ENCODE measurements at places on chromosomes 1 and 21.
A peak's percentile ranks its signal among the peaks of the same experiment; 100 is the strongest.

DNA sequence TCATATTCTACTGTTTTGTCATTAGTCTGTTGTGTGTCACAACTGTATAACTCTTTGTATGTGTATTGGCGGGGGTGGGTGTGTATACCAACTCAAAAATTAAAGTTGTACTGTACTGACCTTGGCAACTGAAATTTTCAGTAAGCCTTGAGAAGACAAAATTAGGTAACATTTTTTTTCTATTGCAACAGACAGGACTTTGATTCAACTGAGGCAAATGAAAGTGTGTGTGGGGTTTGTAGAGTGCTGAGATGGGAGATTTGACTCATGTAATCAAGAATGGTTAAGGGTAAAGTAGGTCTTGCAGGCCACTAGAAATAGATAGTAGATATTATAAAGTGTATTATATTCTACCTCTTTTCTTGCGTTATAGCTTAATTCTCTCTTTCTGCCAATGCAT, 14.6 kb upstream of the B3GALT2 start:
- DNase-seq = no peak

DNA sequence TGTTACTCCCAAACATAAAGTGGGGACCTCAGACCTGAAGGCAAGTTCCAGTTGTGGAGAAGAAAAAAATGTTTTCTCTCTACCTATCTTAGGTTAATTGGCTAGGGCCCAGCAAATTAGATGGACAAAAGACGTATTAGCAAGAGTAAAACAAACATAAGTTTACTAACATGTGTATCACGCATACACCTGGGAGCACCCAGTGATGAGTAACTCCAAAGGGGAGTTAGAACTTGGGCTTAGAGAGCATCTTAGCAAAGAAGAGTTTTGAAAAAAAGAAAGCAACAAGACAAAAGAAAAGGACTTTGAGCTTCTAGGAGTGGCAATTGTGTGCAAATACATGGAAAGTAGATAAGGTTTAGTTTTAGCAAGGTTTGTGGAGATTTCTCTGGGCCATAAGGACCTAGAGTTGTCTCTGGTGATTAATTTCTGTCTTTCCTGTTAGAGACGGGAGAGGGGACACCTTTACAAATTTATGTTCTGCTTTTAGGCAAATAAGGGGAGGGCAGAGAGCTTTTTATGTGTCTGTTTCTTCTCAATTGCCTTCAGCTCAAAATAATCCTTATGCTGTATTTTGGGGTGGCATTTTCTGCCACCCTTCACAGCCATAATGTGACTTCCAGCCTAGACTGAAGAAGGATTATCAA, 76.7 kb upstream of the PTGFRN start:
- no peak for DNase-seq

DNA sequence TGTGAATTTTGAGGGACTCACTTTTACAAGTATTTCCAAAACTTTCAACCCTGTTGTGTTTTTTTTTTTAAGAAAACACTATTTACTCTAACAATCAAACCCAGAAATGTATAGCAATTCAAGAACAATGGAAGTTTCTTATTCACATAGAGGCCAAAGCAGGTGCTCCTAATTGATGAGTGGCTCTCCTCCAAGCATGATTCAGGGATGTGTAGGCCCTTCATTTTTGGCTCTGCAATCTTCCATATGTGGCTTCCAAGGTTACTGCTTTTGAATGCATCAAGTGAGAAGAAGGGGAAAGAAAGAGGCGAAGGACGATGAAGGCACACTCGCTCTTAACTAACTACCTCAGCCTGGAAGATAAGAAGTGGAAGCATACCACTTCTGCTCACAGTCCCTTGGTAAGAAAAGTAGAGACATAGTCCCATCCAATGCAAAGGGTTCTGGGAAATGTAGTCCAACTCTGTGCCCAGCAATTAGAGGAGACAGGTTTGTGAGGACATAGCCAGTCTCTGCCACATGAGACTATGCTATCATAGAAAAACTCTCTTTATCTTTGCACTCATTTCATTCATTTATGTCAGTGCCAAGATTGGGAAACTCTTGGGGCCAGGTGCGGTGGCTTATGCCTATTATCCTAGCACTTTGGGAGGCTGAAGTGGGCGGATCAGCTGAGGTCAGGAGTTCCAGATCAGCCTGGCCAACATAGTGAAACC, 46.0 kb downstream of the OPTC start:
- DNase-seq = no peak

DNA sequence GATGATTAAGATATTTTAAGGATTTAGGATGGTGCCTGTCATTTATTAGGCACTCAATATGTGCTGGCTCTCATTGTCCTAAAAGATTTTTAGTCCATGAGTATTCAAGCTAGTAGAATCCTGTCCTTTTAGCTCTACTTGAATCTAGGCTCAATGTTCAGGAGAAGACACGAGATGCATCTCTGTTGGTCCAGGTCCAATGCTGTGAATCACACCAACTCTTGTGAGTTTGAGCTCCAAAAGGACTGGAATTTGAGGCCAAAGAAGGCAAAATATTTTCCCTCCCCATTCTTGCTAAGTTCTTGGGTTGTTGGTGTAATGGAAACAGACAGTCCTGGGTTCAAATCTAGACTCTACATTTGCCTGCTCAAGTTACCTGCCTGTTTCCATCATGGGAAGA, 1.4 kb upstream of the PODN start:
- no peak for DNase-seq

DNA sequence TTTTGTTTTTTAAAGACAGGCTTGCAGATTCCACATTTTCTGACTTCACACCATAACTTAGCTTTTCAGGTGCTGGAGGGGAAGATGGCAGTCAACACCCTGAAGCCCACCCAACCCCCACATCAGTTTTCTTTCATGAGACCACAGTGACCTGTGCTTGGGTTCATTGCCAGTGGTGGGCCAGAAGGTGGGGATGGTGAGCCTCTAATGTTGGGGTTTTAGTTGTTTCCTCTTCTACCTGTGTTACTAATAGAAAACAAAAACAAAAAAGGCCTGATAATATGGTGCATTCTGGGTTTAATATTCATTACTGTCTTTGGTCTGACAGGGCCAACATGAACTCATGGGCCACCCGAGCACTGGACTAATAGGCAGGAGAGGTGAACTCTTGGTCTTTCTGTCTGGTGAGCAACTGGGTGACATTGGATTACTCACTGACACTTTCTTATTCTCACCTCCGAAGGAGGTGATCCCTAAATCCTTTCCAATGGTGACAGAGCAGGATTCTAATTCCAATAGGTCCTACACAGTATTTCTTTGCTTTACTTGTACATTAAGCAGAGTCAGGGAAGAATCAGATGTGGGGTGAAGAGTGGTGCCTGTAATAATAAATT, 132.8 kb downstream of the CLIC6 start:
- no peak for DNase-seq

DNA sequence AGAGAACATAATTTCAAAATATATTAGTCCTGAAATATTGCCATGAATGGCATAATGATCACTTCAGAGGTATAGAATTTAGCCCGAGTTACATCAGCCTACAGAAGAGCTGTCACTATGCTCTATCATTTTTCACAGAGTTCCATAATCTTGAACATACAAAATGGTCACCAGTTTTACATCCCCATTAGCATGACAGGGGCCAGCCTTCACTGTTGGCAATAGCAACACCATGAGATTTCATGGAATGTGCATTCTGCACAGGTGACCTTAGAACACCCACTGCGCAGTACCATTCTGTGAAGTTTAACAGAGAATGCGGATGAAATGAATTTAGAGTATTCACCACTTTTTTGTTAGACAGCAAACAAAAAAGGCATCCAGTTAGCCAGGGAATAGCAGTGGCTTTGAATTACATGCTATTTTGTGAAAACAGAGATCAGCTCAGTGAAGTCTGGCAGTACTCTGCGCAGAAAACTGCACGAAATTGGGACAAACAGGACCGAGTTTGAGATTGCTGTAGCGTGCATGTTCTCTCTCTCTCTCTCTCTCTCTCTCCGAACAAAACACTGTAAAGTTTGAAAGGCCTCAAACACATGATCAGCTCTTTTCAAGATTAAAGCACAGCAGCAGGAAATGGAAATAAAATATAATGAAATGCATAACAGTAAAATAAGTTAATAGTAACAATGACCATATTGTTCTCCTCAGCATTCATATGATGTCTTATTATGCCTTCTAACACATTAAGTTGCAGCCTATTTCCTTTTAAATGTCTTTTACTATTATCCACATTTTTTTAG, 349.3 kb downstream of the USH2A start:
- DNase-seq = no peak

DNA sequence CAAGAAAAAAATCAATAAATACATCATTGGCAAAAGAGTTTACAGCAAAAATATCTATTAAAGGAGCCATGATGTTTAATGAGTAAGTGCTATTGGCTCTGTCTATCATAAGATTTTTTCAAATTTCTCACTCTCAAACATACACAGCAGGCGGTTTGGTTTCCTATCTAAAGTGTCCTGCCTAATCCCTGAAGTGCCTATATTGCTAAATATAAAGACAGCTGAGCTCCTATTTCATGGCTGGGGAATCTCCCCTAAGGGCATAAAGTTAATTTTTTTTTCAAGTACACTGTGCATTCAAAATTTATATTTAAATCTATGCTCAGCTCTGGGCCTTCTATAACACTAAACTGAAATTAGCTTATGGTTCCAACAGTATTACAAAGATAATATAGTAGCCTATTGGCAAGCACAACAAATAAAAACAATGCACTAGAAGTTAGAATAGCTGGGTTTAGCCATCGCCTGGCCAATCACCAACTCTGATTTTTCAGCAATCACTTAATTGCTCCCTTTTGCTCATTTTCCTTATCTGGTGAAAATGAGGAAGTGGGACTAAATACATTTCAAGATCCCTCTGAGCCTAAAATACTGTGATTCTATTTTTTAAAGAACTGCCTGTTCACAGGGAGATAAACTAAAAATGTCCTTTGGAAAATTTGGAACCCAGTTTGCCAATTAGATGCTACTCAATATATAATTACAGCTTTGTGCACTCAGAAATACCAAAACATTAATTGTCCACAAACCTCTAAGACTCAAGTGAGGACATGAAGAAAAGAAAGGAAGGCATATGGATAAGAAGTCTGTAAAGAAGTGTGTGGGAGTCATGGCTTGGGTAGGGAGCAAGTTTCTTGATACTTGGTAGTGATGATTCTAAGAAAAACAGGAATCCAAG, 62.5 kb downstream of the WDR64 start:
- no peak for DNase-seq

GRCh38 chr1:28773105-28773504, 36.4 kb downstream of the YTHDF2 start:
- DNase-seq = no peak

- DNase-seq = no peak
Observed at GRCh38 chr1:103477101-103477500, 48.4 kb upstream of the RNPC3 start.

- DNase-seq = no peak
Observed at GRCh38 chr1:19769211-19769932, 30.3 kb downstream of the TMCO4 start.

GRCh38 chr1:8682573-8682972, 134.9 kb downstream of the RERE start:
- no peak for DNase-seq

GRCh38 chr1:33281554-33282303, 25.4 kb downstream of the ZNF362 start:
- DNase-seq = no peak

GRCh38 chr1:151166505-151166956, 587 bp downstream of the SCNM1 start:
- no peak for DNase-seq

DNA sequence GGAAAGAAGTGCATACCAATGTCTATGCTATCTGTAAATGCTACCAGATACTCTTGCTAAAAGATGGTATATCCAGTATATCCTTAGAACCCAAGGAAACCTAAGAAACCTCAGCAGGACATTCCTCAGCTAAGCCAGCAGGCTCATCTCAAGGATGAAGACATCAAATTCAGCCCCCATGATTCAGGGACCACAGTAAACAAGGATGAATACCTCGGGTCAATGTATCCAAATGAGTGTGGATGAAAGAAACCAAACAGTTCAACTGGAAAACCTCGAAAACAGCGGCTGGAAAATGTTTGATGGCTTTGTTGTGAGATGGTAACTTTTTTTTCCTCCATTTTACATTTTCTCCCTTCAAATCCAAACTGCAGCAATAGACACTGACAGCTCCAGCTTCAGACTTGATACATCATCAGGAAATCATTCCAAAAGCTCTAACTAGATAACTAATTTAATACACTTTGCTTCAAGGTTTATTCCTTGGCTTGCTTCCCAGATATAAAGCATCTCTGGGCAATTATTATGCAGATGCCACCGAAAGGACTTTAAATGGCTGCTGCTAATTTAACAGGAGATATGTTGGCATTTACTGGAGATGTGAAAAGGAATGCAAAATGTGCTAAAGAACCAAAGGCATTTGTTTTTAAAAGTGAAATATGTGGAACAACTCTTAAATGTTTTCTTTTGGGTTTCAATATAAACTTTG, 73.6 kb downstream of the SMYD2 start:
- DNase-seq = no peak

GRCh38 chr1:198776602-198777029, 137.8 kb downstream of the PTPRC start:
- no peak for DNase-seq

DNA sequence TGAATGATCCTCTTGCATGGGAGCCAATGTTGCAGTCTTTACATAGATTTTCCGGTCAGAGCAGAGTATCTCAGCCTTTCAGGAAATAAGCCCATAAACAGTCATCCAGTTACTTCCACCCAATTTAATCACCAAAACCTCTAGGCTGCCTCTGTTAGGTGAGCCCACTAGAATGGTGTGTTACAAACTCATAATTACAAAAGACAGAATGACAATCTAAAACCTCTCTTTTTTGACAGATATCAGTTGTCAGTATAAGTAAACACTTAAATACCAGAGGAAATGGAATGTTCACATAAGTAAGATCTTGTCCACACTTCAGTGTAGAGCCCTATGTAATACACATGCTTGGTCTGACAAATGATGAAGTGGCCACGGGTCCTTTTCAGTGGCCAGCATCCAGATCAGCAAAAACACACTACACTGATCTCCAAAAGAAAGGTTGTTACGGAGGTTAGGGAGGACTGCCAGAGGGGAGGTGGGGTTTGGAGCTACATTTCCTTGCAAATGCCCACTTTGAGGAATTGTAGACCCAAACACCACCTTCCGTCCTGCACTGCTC, 71.3 kb upstream of the FBXO28 start:
- DNase-seq = no peak

DNA sequence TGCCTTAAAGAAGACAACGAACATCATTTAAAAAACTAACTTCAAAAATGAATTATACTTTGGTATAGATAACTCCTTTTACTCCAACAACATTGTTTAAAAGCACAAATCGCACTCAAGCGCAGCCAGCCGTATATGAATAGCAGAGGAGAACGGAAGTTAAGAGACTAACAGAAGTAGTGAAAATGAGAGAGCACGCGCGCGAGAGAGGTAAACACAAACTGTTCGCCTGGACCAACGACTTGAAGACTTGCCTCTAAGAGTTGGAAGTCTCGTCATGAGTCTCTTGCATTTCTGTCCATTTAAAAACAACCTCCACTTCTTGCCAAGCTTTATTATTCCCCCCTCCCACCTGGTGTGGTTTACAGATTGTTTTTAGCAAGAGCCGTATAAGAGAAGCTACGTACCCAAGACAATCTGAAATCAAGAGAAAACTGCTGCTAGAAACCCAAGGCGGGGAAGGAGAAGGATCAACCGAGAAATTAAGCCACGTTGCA, 479 bp downstream of the SELENOF start:
- peak; percentile 3 for DNase-seq

Measured in activated T-helper 1 cell treated with Interleukin-2 at 50 U/mL for 16 hours (primary cell).